ENCODE measurements at places on chromosomes 16 and 17. TPM values are rescaled to one million over a fixed set of nuclear protein-coding genes. Genes with fewer than 3 reads are reported as not detected.

GRCh38 chr17:50559674-50560184 is 786 bp upstream of the CACNA1G start:
- peak; percentile 85 for DNase-seq

GRCh38 chr17:71613996-71614395 is 506.8 kb upstream of the SOX9 start:
- no peak for DNase-seq

DNA sequence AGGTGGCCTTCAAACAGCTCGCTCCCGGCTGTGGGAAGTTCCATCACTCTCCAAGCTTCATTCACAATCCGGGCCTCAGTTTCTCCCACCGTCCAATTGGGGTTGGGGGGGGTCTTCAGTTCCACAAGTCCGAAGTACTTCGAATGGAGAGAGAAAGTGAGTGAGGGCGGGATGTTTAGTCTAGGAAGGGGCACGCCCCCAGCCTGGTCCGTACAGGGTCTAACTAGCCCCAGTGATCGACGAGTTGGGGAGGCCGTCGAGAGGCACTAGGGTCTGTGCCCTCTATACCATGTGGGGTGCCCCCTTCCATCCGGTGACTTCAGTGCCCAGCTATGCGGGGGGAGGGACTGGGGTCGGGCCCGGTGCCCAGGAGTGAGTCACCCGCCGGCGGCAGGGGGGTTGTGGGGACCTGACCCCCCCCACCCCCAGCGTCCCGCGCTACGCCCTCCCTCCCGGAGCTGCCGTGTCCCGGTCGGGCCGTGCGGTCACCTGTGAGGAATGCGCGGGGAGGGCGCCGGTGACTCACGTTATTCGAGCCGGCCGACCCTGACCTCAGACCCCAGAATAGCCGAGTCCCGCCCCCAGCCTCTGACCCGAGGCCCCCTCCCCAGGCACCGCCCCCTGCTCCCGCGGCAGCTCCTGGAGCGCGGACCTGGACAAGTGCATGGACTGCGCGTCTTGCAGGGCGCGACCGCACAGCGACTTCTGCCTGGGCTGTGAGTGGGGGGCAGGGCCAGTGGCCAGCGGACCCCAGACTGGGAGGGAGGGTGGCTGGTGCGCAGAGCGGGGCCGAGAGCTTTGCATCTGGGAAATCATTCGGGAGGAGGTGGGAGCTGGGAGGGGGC is 658 bp downstream of the TNFRSF12A start:
- DNase-seq = peak; percentile 95

DNA sequence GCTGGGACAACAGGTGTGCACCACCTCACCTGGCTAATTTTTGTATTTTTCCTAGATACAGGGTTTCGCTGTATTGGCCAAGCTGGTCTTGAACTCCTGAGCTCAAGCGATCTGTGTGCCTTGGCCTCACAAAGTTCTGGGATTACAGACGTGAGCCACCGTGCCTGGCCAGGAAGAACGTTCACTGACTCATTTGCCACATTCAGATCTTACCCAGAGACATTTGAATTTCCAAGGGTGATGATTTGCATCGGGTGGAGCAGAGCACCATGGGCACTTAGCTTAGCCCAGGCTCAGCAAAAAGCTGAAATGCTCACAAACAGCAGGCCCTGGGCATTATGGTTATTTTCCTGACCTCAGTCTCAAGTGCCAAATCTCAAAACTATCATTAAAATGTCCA is 14.5 kb upstream of the ADORA2B start:
- DNase-seq = no peak

DNA sequence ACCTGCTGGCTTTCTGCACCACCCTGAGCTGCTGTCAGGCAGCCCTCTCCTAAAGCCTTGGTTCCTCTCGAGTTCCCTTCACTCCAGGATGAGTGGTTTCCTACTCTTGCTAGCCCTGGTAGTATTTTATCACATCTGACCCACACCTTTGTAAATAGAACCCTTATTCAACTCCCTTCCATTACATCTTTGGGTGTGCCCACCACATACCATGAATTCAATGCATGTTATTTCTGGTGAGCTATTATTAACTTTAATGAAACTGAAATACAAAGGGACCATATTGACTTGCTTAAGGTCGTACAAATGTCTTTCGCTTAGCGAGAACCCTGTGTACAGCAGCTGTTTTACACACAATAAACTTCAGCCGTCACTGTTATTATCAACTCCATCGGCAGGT is 521.3 kb downstream of the GRIN2A start:
- DNase-seq = no peak

DNA sequence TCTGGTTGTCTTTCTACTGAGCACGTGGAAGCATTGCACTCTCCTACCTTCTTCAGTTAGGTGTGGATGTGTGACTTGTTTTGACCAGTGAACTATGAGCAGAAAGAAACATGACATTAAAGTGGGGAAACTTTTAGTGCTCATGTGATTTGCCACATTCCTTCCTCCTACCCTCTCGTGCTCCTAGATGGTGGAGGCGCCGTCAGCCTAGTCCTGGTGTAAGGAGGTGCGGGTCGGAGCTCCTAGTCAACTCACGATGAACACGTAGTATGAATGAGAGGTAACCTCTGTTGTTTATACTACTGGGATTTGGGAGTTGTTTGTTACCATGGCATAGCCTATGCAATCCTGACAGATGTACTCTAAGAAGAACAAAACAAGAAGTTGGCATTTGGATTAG is 47.4 kb downstream of the KSR1 start:
- DNase-seq = no peak

COPZ2 gene
- 40.7 TPM for total RNA-seq

MAP3K3 gene
- total RNA-seq = 15.6 TPM

IGFBP4 gene
- total RNA-seq = 44.9 TPM

NEUROD2 gene
- not detected for total RNA-seq

CPHXL2 gene
- total RNA-seq = not detected

MYADML2 gene
- not detected for total RNA-seq

PRDM7 gene
- not detected for total RNA-seq

FOXC2 gene
- total RNA-seq = not detected
